ENCODE measurements at places on chromosomes 2 and 18. TPM values are rescaled to one million over a fixed set of nuclear protein-coding genes. Genes with fewer than 3 reads are reported as not detected.

HOXD12 gene
- not detected for total RNA-seq

FARP2 gene
- 46.6 TPM for total RNA-seq

DCC gene
- 2.5 TPM for total RNA-seq

NTSR2 gene
- not detected for total RNA-seq

CHRNA1 gene
- not detected for total RNA-seq

SNED1 gene
- 52.9 TPM for total RNA-seq

TMEM127 gene
- total RNA-seq, result 38.9 TPM

SERPINB3 gene
- not detected for total RNA-seq

TANK gene
- total RNA-seq, result 73.2 TPM

CEP76 gene
- total RNA-seq, result 7.4 TPM

CTNNA2 gene
- total RNA-seq, result under 0.01 TPM

Data from smooth muscle cell of trachea (primary cell).